ENCODE measurements at places on chromosomes 2 and 18. TPM values are rescaled to one million over a fixed set of nuclear protein-coding genes. Genes with fewer than 3 reads are reported as not detected.

BOLL gene
- 0.25 TPM for total RNA-seq

HOXD13 gene
- 0.05 TPM for total RNA-seq

DTNA gene
- 54.1 TPM for total RNA-seq

GREB1L gene
- 0.36 TPM for total RNA-seq

M1AP gene
- total RNA-seq: 0.09 TPM

CXCR1 gene
- 1.6 TPM for total RNA-seq
